Left renal cortex interstitium (tissue), 4 donors: ENCODE measurements at places on chromosomes 1 and 21. TPM values are rescaled to one million over a fixed set of nuclear protein-coding genes. Genes with fewer than 3 reads are reported as not detected.

CHIA gene
- not detected for polyA plus RNA-seq

- no peak for DNase-seq
Measured at GRCh38 chr1:87903242-87903641, 574.6 kb downstream of the LMO4 start.

DNA sequence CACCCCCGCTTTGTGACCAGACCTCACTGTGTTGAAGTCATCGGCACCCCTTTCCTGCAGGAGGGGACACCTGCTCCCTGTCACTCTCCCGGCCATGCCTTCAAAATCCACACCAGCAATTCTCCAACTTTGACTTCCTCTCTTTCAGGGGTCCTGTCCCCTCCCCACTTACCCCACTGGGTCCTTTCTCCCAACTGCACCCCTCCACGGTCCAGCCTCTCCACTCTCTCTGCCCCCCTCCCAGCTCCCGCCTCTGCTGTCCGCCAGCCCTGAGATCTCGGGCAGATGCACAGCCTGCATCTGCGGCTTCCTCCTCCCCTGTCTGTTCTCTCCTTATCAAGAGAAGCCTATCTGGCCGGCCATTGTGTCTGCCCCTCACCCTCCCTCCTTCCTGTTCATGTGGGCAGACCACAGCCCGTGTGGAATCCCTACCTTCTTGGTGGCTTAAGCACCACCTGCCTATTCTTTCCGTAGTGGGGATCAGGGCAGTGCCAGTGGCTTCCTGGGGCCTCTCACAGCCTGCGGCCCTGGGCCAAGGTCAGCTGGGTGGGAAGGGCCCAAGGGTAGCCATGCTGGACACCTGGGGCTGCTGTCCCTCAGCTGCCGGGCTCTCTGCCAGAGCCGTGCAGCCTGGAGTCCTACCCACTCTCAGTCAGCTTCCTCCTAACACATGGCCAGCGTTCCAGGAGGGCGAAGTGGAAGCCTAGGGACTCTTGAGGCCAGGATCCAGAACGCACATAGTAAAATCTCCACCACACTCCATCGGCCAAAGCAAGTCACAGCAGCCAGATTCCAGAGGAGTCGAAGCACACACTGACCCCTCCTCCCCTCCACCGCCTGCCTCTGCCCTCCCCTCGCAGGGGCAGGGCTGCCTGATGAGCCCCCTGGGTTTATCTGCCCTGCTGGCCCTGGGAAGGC is 5.1 kb upstream of the HES4 start:
- DNase-seq = no peak

GRCh38 chr1:162695687-162696086 is 63.4 kb downstream of the DDR2 start:
- no peak for DNase-seq

DNA sequence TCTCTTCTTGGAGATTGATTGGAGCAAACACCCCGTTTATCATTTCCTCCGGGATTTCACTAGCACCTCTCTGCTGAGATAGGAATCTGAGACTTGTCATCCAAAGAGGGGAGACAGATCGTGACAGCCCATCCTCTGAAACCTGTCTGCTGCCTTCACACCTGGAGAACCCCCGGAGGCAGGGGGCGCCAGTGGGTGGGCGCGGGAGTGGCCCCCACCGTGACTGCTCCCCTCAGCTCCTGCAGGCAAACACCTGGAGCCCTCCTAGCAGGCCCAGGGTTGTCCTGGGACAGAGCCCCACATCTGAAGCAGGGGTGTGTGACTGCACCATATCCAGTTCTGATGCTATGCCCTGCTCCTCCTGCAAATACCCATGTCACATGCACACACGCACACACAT is 209.5 kb upstream of the POU3F1 start:
- no peak for DNase-seq

DNA sequence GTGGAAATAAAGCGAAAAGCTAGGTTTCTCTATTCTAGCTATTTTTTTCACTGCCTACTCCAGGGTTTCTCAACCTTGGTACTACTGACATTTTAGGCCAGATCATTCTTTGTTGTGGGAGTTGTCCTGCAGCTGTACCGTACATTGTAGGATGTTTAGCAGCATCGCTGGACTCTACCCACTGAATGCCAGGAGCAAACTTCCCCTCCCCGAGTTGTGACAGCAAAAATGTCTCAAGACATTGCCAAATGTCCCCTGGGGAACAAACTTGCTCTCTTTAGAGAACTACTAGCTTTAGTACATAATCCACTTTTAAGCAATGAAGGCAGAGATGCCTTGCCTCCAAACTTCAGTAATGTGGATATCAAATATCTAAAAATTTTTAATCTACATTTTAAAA is 122.8 kb downstream of the PLPPR5 start:
- no peak for DNase-seq

PIK3CD gene
- 7.2 TPM for polyA plus RNA-seq

DNA sequence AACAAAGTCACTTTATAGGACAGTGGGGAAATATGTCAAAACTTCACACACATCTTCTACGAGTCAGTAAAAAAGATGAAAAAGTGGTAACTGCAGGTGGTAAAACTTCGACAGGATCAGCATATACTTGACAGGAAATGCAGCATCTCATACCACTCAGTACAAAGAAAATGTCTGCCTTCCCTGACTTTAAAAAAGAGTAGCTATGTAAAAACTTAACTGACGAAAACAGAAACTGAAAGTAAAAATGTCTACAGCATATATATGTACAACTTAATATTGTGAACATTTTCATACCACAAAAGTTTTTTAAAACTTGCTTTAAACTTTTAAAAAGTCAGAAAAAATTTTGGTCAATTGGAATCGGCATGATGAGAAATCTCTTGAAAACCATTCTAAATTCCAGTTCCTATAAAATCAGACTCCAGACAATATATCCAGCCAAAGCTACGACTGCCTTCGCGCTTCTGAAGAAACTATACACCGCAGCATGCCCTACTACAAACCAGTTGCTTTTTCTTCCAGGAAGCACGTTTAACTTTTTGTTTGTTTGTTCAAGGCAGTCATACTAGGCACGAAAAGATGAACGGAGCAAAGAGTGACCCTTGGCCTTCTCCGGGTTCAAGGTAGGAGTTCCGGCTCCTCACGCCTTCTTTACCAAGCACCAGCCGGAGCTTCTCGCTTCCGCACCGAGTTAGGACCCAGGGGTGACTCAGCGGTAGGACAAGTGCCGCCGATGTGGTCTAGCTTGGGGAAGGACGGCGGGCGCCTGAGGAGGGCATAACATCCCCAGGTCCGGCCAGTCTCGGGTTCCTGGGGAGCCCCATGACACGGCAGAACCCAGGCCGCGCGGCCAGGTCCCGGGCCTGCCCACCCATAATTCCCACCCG is 612 bp downstream of the PSMA5 start:
- DNase-seq = peak; percentile 9

DNA sequence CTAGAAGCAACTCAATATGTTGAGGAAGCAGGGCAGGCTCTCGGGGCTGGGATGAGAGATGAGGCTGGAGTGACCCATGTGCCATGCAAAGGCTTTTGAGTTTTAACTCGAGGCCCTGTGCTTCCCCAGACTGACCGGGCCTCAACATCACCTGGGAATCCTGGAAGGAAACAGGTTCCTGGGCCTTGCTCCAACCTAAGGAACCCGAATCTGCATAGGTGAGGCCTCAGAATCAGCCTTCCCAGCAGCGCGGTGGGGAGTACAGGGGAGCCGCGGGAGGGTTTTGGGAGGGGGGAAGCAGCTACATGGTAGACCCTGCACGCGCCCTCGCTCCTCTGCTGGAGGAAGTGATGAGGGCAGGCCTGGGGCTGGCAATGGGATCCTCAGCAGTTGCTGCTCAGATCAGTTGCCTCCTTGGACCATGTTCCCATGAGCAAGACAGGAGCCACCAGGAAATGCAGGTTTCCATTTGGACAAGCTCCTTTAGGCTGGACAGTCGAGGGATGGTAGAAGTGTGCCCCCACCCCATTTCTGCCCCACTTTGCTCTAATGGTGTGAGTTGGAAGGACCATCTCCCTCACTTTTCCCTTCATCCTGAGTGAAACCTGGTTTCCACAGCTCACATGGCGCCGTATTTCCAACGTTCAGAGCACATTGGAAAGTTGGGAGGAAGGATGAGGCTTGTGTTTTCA is 4.5 kb upstream of the KIAA1614 start:
- no peak for DNase-seq

POU3F1 gene
- polyA plus RNA-seq = 0.79 TPM

- no peak for DNase-seq
Measured at GRCh38 chr1:93633313-93633712, 48.3 kb downstream of the BCAR3 start.

LEPROT gene
- polyA plus RNA-seq = 162 TPM

TMEM52 gene
- 1.5 TPM for polyA plus RNA-seq

- DNase-seq = no peak
Measured at GRCh38 chr1:188343914-188344313, 1515.2 kb downstream of the PLA2G4A start.

- DNase-seq = no peak
Measured at GRCh38 chr1:117022114-117022513, 20.6 kb downstream of the CD101 start.

GRCh38 chr1:84122780-84123382 is 21.2 kb upstream of the PRKACB start:
- no peak for DNase-seq

GRCh38 chr1:226625832-226626576 is 77.4 kb downstream of the STUM start:
- DNase-seq = no peak

PAFAH2 gene
- polyA plus RNA-seq = 14.1 TPM

CFH gene
- 47.4 TPM for polyA plus RNA-seq

GRCh38 chr1:84450910-84451309 is 28.2 kb upstream of the RPF1 start:
- DNase-seq = no peak

GRCh38 chr1:147641695-147642592 is 28.4 kb downstream of the ACP6 start:
- DNase-seq = no peak

DNA sequence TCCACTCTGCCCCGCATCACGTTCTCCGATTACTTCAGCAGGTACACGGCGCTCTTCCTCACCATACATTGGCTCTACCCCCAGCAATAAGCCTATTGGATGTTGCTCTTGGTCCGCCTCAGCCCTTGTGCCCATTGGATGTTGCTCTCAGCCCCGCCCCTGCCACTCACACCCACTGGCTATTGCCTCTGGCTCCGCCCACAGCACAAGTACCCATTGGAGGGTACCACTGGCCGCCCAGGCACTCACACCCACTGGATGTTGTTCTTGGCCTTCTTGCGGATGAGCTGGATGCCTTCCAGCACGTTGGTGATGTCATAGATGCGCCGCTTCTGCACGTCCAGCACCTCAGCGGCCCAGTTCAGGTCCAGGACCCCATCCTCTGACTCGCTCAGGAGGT is 9.4 kb downstream of the E2F2 start:
- DNase-seq = no peak

MYCL gene
- polyA plus RNA-seq = 8.8 TPM

MNDA gene
- polyA plus RNA-seq = 4.1 TPM

GRCh38 chr1:11610629-11611180 is 43.5 kb downstream of the FBXO2 start:
- no peak for DNase-seq

DNA sequence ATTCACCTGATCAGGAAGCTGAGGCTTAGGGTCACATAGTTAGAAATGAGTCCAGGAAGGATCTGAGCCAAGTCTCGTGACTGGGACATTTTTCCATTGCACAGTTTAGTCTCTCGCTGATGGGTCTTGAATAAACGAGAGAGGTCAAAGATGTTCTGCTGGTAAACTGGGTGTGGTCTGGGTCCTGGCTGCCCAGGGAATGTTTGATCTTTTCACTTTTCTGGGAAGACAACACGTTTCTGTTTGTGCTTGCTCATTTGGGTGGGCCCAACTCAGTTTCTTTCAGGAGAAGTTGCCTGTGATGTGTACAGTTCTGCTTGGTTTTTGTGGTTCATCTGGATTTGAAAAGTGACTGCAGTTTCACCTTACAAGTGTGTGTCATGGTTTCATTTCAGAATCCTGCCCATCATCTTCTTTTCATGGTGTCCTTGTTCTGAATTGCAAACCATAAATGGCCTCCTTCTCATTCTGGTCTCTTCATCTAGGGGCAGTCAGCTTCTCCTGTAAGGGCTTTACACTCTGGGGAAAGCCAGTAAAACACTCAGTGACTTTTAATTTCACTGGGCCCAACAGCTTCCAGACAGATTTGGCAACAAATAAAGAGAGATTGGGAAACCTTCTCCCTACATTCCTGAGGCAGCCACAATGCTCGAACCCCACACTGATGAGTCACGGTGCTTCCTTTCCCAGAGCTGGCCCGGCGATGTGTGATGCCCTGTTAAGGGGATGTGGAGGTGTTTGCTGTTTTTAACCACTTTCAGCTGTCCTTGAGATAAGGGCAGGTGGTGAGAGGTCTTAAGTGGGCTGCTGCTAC is 7.2 kb upstream of the TACSTD2 start:
- DNase-seq = no peak

DNA sequence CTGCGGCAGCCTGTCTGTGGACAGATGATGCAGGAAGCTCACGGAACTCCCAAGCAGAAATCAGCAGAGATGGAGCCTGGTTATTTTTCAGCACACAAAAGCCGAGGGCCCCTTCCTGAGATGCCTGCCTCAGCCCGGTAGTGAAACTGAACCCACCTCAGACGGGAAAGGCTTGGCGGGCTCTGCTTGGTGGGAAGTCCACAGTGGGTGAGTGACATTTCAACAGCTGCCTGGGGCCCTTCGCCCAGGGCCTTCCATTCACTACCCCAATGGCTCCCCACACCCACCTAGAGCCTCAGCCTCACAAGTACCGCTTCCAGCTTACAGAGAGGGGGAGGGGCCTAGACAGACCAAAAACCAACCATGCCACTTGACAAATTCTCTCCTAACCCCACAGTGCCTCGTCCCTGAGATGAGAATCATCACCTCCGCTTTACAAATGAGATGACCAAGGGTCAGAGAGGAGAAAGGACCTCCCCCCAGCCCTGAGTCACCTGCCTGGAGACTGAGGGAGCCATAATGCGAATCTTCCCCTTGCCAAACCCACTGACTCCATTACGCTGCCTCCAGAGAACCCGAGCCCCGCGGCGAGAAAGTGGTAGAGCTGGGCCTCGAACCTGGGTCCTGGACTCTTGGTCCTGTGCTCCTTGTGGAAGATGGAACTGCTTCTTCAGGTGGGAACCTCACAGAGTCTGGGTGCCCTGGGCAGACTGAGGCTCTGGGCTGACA is 3.4 kb upstream of the ECE1 start:
- DNase-seq = no peak

- DNase-seq = no peak
Measured at GRCh38 chr1:22275626-22276395, 132.9 kb upstream of the WNT4 start.

GRCh38 chr1:155681776-155682175 is 6.8 kb downstream of the YY1AP1 start:
- DNase-seq = no peak

- DNase-seq = no peak
Measured at GRCh38 chr1:166700696-166701095, 138.6 kb upstream of the POGK start.

DNA sequence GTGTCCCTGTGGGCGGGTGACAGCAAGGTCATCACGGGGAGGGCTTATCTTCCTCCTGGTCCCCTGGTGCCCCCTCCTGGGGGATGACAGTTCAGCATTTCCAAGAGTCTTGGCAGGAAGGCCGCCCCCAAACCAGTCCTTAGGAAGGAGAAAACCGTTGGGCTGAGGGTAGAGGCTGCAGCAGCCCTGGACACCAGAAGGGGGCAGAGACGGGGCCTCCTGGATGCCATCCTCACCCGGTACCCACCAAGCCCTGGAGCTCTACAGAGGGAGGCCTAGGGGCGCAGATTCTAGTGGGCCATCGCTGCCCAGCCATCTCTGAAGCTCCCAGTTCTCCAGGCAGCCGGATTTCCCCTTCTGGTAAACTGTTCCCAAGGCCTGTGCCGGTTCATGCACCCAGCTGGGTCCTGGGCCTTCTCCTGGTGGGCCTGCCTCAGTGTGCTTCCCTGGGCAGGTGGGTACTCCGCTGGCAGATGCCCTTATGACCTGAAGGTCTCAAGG is 14.8 kb upstream of the ZNF669 start:
- DNase-seq = no peak
